Activated effector memory CD4-positive, alpha-beta T cell treated with Interleukin-2 at 50 U/mL for 16 hours (primary cell): ENCODE measurements at places on chromosomes 2 and 18.

DNA sequence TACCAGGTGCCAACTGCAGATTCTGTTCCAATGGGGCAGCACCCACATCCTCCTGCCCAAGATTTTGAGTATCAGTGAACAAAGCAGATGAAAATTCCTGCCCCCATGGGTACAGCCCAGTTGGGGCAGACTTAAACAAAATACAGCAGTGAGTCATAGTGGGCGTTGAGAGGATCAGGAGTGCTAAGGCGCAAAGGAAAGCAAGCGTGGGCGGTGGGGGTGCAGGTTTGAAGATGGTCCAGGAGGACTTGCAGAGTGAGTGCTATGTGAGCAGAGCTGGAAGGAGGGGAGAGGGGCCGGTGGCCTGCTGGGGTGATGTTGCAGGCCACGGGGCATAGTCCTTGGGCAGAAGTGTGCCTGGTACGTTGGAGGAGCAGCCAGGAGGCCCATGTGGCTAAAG, 24.7 kb downstream of the STEAP3 start:
- no peak for DNase-seq

- DNase-seq = no peak
Observed at GRCh38 chr2:127873707-127874303, 12.0 kb downstream of the AMMECR1L start.

DNA sequence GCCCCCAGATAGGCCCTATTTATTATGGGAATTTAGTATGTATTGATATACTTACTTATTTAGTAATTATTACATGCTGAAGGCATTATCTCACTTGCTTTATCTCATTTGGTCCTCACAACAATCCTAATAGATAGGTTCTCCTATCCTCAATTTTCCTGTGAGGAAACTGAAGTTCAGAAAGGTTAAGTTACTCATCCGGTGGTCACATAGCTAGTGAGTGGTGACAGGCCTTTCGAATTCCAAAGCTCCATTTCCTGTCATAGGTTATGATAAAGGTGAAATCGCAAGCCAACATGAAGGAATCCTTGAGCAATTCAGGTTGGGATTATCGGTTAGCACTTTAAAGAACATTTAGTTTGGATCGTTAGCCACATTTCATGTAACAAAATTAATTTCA, 33.3 kb downstream of the NAB1 start:
- DNase-seq = no peak

- no peak for DNase-seq
Observed at GRCh38 chr2:115558725-115559124, 1116.3 kb downstream of the DPP10 start.

- no peak for DNase-seq
Observed at GRCh38 chr2:237465515-237466148, 21.4 kb upstream of the MLPH start.

DNA sequence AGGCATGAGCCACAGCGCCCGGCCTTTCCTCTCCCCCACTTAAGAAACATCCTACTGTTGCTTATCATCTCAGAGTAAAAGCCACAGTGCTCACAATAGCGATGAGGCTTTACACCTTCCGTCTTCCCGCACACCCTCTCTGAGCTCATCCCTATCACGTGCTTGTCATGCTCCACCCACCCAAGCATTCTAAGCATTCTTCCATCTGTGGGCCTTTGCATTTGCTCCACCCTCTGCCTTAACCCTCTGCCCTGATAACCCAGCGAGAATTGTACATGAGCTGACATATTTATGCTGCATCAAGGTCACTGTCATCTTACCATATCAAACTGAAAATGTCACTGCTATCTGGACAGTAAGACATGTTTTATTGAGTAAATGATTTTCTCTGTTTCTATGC, 22.6 kb downstream of the FOXI3 start:
- DNase-seq = no peak

DNA sequence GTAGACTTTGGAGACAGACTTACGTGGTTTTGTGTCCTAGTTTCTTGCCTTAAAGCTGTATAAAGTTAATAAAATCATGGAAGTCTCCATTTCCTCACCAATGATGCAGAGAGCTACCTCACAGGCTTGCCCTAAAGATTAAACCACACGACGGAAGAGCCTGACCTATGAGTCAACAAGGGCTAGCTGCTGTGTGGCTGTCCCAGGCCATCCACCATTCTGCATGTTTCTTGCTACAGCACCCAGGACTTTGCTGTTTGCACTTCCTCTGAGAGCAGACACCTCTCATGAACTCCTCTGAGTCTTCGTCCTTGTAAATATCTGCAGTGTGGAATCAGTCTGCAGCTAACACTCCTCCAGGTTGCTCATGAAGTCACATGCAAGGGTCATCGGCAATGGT, 160.0 kb upstream of the TRIB2 start:
- peak; percentile 13 for DNase-seq

DNA sequence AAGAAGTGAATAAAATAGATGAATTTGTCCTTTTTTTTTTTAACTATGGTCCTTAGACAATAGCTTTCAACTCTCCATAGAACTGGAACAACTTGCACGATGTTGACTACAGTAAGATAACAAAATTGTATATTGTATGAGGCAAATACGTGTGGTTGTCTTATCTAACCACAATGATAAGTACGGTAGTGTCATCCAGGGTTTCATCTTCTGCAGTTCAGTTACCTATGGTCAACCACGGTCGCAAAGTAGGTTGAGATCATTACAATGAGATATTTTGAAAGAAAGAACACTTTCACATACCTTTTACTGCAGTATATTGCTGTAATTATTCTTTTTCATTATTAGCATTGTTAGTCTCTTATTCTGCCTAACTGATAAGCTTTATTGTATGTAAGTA, 295.2 kb downstream of the PARD3B start:
- DNase-seq = no peak
